Placental pericyte (primary cell): ENCODE measurements at places on chromosomes 1 and 21. TPM values are rescaled to one million over a fixed set of nuclear protein-coding genes. Genes with fewer than 3 reads are reported as not detected.

The SMCP gene
- not detected in 2 replicates for total RNA-seq

The LCE3D gene
- not detected in 2 replicates for total RNA-seq

The FTCD gene
- total RNA-seq, result not detected in 2 replicates

The PSMA5 gene
- 57.4 and 70.7 TPM in 2 replicates for total RNA-seq

The CADM3 gene
- not detected in 2 replicates for total RNA-seq

The UMODL1 gene
- 0.29 TPM in 1 of 2 replicates, not detected in the other for total RNA-seq

The CDC42 gene
- 353 and 656 TPM in 2 replicates for total RNA-seq

The LCE2B gene
- not detected in 2 replicates for total RNA-seq

The PDE9A gene
- 1.7 and 4.6 TPM in 2 replicates for total RNA-seq

The CD101 gene
- total RNA-seq, result not detected in 2 replicates

The SPRR1B gene
- total RNA-seq, result not detected in 2 replicates

The FYB2 gene
- not detected in 2 replicates for total RNA-seq

The SH2D5 gene
- 6.7 and 13.8 TPM in 2 replicates for total RNA-seq

The LCE1E gene
- not detected in 2 replicates for total RNA-seq

The C1orf50 gene
- 3.3 TPM in 2 replicates for total RNA-seq

The CHRNB2 gene
- under 0.01 TPM in 1 of 2 replicates, not detected in the other for total RNA-seq

The ASB17 gene
- total RNA-seq, result not detected in 2 replicates

The JAM2 gene
- total RNA-seq, result 0.72 TPM in 1 of 2 replicates, not detected in the other

The C1orf87 gene
- total RNA-seq, result not detected in 2 replicates

The CAPN8 gene
- not detected in 2 replicates for total RNA-seq

The PRAMEF2 gene
- not detected in 2 replicates for total RNA-seq

The CD52 gene
- total RNA-seq, result not detected in 2 replicates

The SV2A gene
- total RNA-seq, result 7.9 and 33.5 TPM in 2 replicates

The BRDT gene
- total RNA-seq, result 0.22 and 2.1 TPM in 2 replicates
